ENCODE measurements at places on chromosomes 6 and 20.

GRCh38 chr6:39806278-39806677 is 14.1 kb downstream of the DAAM2 start:
- DNase-seq, result no peak

DNA sequence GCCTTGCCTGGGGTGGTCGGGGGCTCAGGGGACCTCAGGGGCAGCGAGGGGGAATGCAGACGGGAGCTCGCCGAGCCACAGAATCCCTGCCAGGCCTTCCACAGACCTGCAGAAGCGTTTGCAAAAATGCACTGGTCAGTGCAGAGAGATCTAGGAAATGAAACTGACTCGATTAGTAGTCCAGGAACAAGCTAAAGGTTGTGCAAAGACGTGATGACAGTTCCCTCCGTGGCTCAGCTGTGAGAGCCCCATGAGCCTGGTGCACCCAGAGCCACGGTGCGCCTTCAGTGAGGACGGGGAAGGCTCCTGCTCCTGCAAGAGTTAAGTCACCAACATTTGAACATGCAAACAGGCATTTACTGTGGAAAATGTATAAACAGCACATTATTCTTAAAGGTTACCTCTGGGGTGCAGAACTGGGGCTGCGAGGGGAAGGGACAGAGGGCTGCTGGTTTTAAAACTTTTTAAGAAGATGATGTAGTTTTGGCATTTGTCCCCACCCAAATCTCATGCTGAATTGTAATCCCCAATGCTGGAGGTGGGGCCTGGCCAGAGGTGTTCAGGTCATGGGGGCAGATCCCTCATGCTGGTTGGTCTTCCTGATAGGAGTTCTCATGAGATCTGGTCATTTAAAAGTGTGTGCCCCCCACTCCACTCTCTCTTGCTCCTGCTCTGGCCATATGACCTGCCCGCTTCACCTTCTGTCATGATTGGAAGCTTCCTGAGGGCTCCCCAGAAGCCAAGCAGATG is 147.3 kb downstream of the DLL1 start:
- DNase-seq, result peak; percentile 13

- no peak for DNase-seq
Measured at GRCh38 chr6:125984311-125984710, 2.0 kb upstream of the TRMT11 start.

GRCh38 chr6:33192105-33192646 is at the start of gene COL11A2:
COL11A2 (minus strand) TSS chr6:33192467; CDS start chr6:33192240, 227 bp downstream.
- DNase-seq, result peak; percentile 18

- no peak for DNase-seq
Measured at GRCh38 chr20:64236137-64237088, 19.1 kb upstream of the PCMTD2 start.

- no peak for DNase-seq
Measured at GRCh38 chr6:39568896-39569295, 156.3 kb downstream of the KIF6 start.

DNA sequence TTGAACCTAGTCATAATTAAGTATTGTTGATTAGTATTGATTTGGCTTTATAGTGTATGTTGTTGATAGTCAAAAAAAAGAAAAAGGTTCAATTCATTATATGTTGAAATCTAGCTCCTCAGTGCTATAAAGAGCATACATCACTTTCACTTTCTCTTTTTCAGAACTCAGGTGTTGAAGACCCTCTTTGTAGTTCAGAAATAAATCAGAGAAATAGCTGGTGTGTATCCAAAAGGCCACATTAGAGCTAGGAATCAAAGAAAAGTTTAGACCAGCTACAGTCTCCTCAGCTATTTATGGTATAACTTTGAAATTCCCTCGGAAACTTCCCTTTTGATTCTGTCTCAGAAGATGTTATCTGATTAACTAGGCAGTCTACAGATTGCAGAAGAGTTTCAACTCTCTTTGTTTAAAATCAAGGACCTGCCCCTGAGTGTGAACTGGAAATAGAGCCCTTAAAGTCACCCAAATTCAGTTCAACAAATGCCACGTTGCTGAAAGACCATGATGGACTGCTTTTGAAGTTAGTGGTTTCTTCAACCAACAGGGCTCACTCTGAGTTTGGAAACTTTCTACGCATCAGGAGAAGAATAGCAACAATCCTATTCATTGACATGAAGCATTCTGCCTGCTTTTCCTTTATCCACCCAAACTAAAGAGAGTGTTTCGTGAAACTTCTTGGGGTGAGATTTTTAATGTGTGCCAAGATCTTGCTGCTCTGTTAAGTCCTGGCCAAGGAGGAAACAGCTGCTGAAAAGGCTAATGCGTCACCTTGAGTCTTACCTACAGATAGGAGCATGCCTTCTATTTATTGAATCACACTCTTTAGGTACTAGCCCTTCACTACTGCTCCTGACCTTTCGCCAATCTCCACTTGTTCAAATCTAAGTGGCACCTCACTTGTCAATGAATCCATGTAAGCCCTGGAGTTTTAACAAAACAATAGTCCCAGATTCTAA is 111.7 kb downstream of the TNFRSF21 start:
- DNase-seq, result no peak

DNA sequence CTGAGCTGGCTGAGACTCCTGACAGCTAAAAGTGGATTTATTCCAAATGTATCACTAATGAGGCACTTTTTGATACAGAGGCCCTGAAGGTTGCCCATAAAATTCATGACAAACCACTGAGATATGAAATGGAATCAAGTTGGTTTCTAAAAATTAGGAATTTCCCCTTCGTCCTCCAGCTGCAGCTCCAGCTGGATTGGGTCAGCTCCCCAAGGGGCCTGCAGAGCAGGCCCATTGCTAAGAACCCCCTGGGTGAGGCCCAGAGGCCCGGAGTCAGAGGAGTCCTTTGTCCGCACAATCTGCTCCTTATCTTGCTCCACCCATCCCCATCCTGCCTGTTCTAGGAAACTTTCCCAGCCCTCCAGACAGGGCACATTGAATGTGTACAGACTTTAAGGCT is 163.5 kb upstream of the TOP1 start:
- DNase-seq, result no peak

GRCh38 chr6:11552442-11552841 is 14.9 kb downstream of the TMEM170B start:
- DNase-seq, result no peak

- DNase-seq, result peak; percentile 83
Measured at GRCh38 chr20:6122873-6123648, at the start of gene FERMT1. FERMT1 (minus strand) TSS chr20:6123030; CDS start chr20:6119554, 3,476 bp downstream.
